GM04504 (cell line): ENCODE measurements at places on chromosomes 7 and 10.

GRCh38 chr7:40959955-40960354 lies 742.9 kb downstream of the INHBA start:
- no peak for DNase-seq

- peak; percentile 70 for DNase-seq
Observed at GRCh38 chr10:112792487-112793201, 157.4 kb upstream of the TCF7L2 start.

DNA sequence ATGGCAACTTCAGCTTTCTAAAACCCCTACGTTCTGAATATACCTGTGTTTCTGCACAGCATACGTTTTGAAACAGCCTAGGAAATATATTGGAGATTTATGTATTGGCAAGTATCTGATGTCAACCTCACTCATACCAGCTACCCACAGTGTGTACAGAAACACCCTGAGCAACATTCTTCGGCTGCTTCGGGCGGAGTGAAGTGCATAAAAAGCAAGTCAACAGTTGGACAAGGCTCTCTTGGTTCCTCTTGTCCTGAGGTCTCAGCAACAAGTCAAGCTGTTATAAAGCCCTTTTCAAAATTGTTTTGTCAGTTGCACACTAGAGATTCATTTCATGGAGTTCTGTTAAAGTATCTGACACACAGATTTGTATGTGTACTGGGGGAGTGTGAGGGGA lies 40.0 kb upstream of the PAPSS2 start:
- peak; percentile 19 for DNase-seq

DNA sequence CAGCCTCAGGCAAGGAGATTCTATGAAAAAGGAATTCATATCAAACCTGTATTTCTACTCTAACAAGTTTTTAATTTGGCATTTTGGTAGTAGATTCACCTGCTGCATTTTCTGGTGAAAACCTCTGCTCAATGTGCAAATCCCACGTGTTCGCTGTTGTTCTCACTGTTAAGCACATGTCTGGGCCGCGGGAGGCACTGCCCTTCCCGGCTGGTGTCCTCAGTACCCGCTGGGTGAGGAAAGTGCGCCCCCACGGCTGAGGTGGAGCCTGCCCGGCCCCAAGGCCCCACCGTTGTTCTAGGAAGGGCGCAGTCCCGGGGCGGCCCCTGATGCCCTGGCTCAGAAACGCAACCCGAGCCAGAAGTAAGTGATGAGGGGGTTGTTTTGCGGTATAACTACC lies 193.4 kb upstream of the VWC2 start:
- no peak for DNase-seq

GRCh38 chr7:150803161-150803860 lies 2.7 kb downstream of the TMEM176A start:
- no peak for DNase-seq

DNA sequence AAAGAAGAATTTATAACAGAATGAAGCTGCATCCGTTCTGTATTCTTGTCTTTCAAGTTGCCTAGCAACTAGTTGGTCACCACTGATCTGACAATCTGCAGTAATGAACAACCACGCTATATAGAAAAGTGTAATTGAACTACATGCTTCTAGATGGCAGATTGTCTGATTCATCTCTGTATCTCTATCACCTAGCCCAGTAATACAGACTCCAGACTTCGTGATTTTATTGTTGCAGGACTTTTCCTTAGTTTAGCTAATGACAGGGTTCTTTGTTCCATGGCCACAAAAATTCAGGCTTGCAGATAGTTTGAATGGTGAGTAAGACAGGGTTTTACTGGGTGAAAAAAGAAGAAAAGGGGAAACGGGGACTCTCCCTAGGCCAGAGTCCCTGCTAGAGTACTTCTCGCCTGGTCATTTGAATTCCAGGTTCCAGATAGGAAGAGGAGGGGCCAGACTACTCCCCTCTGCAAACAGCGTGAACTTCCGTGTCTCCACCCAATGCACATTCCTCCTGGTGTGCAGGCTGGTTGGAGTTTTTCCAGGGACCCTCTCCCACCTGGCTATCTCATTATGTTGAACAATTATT lies 45.9 kb downstream of the COL1A2 start:
- peak; percentile 3 for DNase-seq

DNA sequence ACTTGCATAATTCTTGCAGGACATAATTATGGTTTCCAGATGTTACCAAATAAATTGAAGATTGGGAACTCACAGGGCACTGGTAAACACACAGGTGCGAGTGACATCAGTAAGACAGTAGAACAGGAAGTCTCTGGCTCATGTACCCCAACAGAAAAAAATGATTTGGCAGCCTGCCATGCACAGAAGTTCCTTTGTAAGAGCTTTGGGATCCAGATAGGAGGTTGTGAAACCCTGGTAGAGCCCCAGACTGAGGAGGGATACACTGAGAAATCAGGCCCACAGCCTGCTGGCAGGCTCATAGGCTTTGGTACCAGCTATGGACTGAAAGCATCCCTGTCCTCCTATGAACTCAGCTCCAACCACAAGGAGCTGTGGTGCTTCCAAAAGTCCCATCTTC lies 118.0 kb downstream of the COBL start:
- DNase-seq = no peak
